ENCODE measurements at places on chromosomes 12 and 14.

- no peak for DNase-seq
Measured at GRCh38 chr14:68574906-68575305, 218.0 kb downstream of the ZFP36L1 start.

- peak; percentile 52 for DNase-seq
Measured at GRCh38 chr14:67571275-67571990, 28.6 kb downstream of the PIGH start.

DNA sequence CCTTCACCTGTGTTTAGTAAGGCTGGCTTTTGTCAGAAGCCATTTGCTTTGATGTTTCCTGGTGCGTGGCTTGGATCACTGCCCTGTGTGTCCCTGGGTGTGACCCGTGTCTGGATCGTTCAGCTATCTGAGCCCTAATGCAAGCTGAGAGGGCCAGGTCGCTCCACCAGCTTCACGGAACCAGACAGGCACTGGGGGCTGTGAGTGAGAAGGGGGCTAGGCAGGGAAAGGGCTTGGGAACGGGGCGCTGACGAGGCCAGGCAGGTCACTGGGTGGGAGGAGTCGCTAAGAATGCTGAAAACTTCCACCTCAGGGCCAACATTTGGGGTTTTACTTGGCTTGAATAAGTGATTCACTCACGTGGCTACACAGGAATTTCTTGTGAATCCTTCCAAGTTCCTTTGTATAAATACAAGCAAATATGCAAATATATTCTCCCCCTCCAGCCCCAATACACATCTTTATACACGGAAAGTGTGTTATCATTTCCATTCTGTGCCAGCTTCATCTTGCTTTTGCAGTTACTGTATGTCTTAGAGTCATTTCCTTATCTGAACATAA lies 24.2 kb upstream of the MMP17 start:
- DNase-seq: no peak

DNA sequence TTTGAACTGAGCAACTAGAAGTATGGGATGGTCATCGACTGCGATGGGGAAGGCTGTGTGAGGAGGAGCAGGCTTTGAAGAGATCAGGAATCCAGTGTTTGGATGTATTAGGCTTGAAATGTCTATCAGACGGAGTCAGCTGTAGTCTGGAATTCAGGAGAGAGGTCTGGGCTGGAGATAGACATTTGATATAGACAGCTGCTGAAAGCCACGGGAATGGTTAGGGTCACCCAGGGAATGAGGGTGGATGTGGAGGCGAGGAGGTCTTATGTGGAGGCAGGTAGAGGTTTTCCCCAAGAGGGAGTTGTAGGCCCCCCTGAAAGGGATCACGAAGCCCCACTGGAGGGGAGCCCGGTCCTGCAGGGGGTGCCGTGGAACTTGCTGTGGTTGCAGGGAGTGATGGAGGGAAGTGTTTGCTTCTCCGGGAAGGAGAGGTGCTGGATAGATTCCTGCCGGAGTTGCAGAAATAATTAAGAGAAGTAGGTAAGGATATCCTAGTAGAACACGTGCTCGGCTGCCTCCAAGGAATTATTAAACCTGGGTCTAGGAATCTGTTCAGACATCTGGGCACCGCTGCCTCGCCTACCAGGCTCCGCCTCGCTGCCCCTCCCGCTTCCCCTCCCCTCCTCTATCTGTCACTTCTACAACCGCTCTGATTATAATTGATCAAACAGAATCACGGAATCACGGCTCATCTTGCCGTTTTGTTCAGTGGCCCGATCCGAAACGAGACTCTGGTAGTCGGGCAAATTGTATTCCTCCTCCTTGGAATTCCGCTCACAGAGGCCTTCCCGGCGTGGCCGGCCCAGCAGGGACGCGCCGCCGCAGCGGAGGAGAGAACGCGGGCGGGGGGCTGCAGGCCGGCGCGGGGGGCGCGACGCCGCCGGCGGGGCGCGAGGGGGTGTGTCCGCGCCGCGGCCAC lies 826 bp upstream of the CACNA1C start:
- DNase-seq: peak; percentile 95

DNA sequence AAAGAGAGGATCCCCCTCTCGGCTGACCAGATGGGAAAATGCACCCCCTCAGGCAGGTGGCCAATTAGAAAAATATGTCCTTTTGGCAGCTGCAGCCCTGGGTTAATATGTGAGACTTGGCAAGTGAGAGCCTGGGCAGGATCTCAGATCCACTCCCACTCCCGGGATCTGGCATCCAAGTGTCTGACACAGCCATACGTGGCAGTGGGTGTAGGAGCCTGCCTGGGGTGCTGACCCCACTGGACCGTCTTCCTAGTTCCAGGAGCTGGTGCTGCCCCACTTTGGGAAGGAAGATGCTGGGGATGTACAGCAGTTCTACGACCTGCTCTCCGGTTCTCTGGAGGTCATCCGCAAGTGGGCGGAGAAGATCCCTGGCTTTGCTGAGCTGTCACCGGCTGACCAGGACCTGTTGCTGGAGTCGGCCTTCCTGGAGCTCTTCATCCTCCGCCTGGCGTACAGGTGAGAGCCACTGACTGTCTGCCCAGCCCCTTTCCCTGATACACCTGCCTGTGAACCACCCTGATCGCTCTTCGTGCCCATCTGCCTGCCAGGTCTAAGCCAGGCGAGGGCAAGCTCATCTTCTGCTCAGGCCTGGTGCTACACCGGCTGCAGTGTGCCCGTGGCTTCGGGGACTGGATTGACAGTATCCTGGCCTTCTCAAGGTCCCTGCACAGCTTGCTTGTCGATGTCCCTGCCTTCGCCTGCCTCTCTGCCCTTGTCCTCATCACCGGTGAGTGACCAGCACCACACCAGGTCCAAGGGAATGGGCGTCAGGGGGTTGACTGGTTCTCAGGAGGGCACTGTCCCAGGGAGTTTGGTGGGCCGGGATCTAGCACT lies 5.8 kb downstream of the NR4A1 start:
- no peak for DNase-seq

- no peak for DNase-seq
Measured at GRCh38 chr12:51847643-51848325, 734 bp downstream of the FIGNL2 start.

- no peak for DNase-seq
Measured at GRCh38 chr14:47929334-47929733, 253.9 kb upstream of the MDGA2 start.
